Occipital lobe (tissue), 3 donors: ENCODE measurements at places on chromosomes 12 and 14.

GRCh38 chr12:88111074-88111652 is 30.7 kb downstream of the CEP290 start:
- no peak for DNase-seq

DNA sequence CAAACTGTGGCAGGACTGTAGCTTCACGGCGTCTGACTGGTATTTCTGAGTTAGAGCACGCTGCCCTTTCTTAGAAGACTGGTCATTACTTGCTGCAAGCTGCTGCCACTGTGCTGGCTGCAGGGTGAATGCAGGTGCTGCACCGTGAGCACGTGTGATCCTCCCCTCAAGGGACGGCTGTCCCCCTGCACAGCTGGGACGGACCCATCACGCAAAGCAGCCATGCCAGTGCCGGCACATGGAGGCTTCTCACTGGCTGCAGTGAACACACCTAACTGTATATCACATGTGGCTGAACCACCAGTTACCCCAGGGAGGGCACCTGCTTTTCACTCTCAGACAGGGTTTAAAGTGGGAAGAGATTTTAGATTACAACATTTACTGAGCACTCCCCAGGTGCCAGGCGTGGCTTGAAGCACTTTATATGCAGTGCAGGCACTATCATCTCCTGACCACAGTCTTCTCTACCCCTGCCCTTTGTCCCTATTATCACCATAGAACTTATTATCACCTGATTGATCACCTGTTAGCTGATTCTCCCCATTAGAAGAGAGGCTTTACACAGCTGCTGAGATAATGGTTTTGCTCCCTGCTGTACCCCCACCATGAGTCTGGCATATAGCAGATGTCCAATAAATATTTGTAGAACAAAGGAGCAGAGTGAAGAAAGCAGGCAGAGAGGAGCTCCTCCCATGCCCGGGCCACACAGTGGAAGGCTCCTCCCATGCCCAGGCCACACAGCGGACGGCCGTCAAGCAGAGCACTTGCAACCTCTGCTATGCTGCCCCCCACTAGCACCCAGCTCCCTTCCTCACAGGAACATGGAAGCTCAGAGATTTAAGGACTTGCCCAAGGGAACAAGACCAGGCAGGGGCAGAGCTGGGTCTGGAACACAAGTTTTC is 25.9 kb downstream of the SLC25A47 start:
- DNase-seq, result no peak

DNA sequence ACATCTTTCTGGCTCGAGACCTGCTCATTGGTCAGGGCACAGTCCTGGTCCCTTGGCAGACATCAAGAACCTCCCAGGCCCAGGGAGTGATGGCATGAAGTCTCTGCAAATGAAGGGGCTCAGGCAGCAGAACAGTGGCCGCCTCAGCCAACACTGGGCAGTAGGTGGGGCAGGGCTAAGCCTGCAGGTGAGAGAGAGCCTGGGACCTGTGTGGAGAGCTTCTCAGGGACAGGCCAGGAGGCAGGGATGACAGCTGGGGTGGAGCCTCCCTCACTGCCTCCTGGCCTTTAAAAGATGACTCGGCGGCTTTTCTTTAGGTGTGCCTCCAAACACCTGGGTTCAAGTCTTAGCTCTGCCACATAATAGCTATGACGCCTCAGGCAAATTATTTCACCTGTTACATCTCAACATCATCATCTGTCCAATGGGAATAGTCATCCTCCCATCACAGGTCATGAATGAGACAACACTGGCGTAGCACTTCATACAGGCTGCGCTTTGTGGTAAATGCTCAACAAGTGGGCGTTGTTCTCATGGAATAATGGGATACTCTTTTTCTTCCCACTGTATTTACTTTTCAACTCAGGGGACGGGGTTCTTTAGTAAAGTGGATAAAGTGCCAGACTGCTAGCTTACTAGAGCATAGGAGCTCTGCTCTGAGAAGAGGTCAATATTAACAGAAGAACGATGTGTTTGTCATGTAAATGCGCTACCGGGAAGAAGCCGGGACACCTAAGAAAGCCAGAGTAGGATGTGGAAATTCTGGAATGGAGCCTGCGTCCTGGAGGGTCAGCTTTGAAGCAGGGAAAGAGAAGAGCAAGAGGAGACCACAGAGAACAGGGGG is 277.4 kb downstream of the FOXN3 start:
- no peak for DNase-seq

DNA sequence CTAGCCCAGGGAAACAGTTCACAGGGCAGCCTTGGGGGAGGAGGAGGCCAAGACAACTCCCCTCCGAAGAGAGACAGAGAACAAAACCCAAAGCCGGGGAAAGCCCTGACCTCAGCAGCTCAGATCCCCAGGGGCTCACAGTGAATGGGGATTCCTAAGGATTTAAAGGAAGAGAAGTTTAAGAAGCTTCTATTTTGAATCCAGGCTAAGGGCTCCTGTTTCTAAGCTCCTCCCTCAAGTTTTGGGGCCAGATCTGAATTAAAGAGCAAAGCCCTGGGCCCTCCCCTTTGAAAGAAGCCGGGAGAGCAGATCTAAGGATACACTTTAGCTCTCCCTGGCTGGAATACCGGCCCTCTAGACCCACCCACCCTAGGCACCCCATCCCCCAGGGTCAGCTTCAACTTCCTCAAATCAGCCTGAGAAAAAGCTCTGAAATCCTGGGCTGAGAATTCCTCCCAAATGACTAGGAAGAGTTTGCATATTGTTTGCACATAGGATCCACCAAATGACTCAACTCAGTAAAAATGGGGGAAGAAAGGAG is 3.9 kb downstream of the KDM2B start:
- no peak for DNase-seq

GRCh38 chr12:2580821-2581220 is 213.9 kb upstream of the FKBP4 start:
- DNase-seq, result no peak

- no peak for DNase-seq
Observed at GRCh38 chr14:95245334-95245733, 74.4 kb downstream of the CLMN start.

- DNase-seq, result no peak
Observed at GRCh38 chr14:75835737-75836136, 146.1 kb downstream of the TGFB3 start.

DNA sequence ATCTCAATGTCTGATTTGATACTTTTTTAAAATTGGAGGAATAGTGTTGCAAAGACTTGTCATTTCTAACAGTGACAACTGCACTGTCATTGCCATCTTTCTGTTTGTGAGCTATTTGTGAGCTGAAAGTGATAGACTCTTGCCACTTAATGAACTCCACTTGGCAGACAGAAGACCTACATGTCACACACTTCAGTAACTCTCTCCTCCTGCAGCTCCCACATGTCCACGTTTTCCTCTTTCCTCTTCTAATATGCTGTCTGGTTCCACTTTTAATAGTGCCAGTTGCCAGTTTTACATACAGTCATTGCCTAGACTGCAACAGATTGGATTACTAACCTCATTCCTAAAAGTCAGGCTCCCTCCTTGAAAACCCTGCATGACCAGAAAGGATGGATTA is 121.5 kb downstream of the CAPZA3 start:
- no peak for DNase-seq

DNA sequence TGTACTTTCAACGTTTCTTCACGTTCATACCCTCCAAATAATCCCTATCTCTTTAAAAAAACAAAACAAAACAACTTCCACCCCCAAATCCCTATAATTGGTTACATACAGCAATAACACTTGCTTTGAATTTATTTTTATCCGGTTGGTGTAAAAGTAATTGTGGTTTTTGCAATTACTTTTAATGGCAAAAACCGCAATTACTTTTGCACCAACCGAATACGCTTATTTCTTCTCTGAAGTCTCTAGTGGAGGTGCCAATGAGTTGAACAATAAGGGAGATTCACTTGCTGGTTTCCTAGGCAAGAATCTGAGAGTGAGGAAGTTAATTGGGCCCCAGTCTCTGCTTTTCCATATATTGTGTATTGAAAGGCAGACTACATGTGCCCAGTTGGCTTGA is 133.3 kb downstream of the DACT1 start:
- no peak for DNase-seq

DNA sequence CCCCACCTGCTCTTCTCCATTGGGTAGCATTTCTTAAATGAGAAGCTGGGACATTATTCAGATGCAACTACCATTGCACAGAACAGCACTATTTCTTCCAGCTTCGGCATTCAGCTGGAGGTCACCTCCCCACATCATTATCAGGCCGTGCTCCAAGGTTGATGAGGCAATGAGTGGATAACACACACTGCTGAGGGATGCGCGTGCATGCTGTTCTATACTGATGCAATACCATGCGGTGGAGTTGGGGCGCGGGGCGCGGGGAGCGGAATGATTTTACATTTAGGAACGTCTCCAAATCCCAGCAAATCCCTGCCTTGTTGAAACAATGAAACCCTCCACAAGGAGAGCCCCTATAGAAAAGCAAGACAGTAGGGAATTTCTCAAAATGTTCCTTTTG is 283.4 kb downstream of the GRIN2B start:
- no peak for DNase-seq

DNA sequence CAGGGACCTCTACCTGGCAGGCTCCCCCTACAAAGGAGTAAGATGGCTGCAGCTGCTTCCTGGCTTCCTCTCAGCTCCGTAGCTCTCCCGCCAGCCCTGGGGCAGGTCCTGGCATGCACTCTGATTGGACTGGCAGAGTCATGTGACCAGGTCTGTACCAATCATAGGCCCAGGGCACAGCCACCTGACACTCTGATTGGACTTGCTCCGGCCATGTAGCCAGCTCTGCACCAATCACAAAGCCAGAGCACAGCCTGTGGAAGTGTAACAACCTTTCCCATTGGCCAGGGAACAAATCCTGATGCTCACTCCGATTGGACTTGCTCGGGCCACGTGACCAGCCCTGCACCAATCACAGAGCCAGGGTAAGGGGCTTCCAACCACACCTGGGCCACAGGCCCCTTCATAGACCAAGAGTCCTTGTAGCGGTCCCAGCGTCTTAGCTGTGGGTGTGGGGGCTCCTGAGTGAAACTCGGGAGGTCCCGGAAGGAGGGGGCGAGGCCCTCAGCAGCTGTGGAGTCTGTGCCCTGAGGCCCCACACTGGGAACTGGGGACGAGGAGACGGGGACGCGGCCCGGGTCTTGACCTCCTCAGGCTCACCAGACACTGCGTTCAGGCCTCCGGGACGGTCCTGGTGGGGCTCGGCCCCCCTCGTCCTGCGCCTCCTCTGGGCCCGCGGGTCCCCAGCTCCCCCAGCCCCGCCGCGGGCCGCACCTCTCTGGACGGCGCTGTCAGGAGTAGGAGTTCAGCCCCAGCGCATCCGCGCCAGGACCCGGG is 210.6 kb downstream of the ADGRD1 start:
- no peak for DNase-seq

DNA sequence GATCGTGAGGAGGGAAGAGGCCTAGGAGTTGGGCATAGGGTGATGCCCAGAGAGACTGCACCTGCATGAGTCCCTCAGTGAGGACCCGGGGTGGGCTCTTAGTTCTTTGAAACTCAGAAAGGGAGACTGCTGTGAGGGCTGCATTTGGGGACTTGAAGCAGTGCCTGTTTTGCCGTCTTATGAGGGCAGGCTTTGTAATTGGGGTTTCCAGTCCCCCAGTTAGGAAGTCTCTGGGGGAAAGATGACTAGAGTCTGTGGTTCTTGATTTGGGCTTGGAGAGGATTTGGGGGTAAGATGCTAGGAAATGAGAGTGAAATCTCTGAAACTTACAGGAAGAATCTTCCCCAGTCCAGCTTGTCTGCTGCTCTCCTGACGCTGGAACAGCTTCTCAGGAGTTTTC is 99.6 kb downstream of the ARF6 start:
- no peak for DNase-seq

- no peak for DNase-seq
Observed at GRCh38 chr14:103806805-103807204, 40.6 kb downstream of the PPP1R13B start.

- no peak for DNase-seq
Observed at GRCh38 chr12:16187660-16188059, 89.8 kb downstream of the SLC15A5 start.

DNA sequence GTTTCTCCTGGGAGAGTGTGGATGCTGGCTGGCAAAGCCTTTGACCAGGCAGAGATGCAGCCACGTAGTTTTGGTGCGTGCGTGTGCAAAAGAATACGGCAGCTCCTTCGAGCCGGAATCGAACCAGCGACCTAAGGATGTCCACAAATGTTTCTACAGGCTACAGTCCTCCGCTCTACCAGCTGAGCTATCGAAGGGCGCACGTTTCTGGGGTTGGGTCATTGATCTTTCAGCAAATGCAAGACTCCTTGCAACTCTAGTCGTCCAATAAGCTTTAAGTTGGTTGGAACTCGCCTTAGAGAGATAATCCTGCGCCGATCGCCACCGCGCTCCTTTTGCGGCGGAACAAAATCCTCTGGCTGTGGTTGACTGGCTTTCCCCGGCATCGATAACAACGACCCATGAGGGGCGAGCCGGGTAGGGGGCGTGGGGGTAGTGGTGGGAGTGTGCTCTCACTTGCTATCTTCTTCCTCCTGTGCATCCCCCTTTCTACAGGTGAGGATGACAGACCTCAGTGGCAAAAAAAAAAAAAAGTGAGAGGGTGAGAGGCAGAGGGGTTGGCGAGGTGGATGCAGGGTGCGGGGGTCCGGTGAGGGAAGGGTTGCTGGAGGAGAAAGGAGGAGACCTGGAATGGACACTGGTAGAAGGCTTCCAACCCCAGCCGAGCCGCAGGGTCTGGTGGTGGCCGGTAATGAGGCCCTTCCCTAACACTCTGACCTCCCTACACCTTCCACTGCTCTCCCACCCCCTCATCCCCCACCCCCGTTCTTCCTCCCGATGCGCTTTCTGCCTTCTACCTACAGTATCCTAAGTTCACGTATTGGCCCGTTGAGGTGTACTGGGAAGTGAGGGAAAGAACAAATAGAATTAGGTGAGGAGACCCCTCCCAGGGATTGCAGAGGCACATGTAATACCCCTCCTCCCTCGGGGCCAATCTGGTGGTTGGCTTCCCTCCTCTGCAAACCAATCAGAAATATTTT is 11.8 kb upstream of the OR6S1 start:
- no peak for DNase-seq

GRCh38 chr12:128531170-128531569 is 264.2 kb downstream of the TMEM132C start:
- DNase-seq, result no peak

GRCh38 chr12:84572196-84572595 is 340.4 kb downstream of the SLC6A15 start:
- DNase-seq, result no peak

DNA sequence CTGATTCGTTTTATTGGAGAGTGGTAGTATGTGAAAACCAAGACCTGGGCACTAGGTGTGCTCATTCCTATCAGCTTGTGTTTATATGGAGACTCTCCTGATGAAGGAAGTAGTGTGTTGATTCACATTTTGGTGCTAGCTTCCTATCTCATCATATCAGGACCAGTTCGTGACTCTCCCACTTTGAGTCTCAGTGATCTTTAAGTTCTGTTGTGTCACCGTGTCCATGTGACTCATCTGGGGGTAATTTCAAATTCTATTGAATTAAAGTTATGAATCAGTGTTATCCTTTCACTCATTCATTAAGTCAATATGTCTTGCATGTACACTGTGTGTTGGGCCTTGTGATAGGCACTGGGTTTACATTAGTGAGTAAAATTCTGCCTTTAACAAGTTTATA is 180.2 kb downstream of the CACNA1C start:
- no peak for DNase-seq

- DNase-seq, result no peak
Observed at GRCh38 chr14:68474741-68475140, 318.1 kb downstream of the ZFP36L1 start.

GRCh38 chr12:6914947-6915788 is 788 bp downstream of the ENO2 start:
- no peak for DNase-seq

GRCh38 chr12:115268451-115268850 is 584.5 kb upstream of the TBX3 start:
- DNase-seq, result no peak

GRCh38 chr14:59939828-59940227 is 19.9 kb downstream of the LRRC9 start:
- no peak for DNase-seq
